ENCODE measurements at places on chromosomes 7 and 10.

GRCh38 chr10:117367718-117368117, 7.5 kb downstream of the PDZD8 start:
- no peak for DNase-seq

GRCh38 chr10:7611909-7612308, 54.9 kb downstream of the ITIH5 start:
- no peak for DNase-seq

DNA sequence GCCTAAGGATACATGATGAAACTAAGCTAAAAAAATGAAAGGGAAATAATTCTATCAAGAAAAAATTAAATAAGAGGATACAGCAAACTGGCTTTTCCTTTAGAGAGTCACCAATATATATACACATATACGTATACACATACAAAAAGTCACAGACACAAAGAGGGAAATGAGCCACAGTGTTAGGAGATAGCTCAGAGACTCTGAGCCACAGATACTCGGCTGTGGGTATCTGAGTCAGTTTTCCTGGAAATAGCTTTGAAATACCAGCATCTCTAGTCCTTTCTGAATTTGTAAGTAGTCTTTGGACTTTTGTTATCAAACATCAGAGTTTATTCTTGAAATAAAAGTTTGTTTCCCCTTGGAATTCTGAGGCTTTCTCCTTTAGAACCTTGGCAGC, 111.8 kb downstream of the TBXAS1 start:
- no peak for DNase-seq

GRCh38 chr7:115763347-115763746, 267.2 kb downstream of the TFEC start:
- no peak for DNase-seq

DNA sequence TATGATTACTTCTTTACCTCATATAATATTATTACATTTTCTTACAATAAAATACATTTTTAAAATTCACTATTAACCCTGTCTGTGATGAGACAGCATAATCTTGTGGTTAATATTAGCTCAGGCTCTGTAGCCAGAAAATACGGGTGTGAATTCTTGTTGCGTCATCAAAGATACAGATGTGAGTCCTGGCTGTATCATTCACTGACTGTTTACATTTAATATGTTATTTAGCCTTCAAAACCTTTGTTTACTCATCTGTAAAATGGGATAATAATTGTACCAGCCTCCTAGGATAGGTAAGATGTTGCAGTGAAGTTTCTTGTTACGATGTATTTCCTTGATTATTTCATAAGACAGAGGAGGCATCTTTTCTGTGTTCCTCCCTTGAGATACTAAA, 184.7 kb upstream of the PRPS1L1 start:
- DNase-seq: no peak

DNA sequence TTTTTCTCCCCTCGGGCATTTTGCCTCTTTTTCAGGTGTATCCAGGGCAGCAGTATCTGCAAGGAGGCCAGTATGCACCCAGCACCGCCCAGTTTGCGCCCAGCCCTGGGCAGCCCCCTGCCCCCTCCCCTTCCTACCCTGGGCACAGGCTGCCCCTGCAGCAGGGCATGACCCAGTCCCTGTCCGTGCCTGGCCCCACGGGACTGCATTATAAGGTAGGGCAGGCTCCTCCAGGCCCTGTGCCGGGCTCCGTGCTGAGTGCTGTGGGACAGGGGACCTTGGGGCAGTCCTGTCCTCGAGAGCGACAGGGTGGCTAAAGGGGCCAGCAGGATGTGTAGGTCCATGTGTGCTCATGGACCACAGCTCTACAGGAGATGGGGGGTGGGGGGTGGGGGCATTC, 10.6 kb downstream of the ZMIZ2 start:
- DNase-seq: no peak

- no peak for DNase-seq
These were observed 146.2 kb downstream of the ICA1 start for GRCh38 chr7:8115547-8116402.

DNA sequence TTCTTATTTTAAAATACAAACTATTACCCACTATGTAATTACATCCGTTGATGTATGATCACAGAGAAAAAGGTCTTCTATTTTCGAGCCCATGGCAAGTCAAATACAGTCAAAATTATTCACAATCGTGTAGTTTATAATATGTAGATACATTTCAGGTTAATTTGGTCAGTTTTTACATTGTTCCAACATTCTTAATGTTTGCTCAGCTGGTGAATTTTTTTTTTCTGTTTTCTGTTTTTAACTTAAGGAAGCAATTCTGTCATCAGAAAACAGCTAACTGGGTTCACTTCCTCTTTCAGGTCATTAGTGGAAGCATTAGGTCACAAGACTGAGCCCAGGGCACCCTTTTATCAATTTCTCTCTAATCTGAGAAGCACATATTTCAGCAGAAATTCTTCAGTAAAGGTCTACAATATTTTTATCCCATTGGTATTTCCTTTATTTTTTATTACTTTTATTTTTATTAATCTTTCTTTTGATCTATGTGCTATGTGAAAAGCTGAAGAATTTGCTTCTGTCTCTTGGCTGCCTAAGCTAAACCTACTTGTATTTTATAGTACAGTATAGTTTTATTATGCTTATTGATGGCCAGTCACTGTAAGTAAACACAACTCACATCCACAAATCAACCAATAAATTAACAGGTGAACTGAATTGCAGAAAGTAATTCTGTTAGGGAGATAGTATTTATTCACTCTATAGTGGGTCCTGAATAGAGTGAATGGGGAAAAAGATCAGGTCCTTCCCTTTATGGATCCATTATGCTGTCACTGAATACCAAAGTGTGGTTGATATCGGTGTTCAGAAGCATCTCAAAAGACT, 84.6 kb downstream of the ICA1 start:
- DNase-seq: no peak

GRCh38 chr10:22612318-22612717, 102.1 kb downstream of the PIP4K2A start:
- no peak for DNase-seq

- DNase-seq: no peak
These were observed 115.0 kb downstream of the SND1 start for GRCh38 chr7:127766831-127767459.

- no peak for DNase-seq
These were observed 59.0 kb downstream of the PRR15 start for GRCh38 chr7:29622335-29623265.

GRCh38 chr7:90879924-90880323, 283.8 kb downstream of the CDK14 start:
- no peak for DNase-seq

DNA sequence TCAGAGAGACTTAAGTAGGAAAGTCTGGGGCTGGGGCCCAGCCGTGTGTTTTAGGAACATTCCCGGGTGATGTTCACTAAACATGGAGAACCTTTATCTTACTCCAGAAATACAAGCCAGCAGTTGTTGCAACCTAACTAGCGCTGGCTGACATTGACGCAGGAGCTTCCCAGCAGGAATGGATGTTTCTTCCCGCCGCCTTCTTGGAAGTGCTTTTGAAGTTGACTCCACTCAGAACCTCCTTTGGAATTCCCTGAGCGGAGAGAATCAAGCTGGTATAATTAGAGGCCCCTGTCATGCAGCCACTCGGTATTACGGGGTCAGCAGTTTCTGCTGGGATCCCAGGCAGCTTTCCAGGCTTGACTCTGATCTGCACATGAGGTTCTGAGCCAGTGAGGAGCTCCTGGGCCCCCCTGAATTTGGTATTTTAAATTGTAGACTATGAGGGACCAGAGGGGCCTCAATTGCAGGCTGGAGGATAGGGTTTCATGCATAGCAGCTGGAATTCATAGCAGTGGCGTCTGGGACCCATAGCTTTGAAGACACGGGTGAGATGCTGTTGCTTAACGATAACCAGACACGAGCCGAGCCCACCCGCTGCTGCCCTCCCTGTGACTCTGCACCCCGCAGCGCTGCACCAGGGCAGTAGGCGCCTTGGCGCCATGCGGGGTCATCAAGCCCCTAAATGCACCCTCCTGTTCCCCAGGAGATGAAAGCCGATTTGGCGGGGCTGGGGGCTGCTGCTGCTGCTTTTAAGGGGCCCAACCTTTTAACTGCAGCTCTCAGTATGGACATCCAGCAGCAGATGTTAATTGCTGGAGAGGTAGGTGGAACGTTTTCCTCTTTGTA, 61.8 kb downstream of the EEPD1 start:
- no peak for DNase-seq

- no peak for DNase-seq
These were observed 126.6 kb downstream of the CUX1 start for GRCh38 chr7:101943889-101944600.

- DNase-seq: no peak
These were observed 288.3 kb downstream of the AHR start for GRCh38 chr7:17586711-17587110.

DNA sequence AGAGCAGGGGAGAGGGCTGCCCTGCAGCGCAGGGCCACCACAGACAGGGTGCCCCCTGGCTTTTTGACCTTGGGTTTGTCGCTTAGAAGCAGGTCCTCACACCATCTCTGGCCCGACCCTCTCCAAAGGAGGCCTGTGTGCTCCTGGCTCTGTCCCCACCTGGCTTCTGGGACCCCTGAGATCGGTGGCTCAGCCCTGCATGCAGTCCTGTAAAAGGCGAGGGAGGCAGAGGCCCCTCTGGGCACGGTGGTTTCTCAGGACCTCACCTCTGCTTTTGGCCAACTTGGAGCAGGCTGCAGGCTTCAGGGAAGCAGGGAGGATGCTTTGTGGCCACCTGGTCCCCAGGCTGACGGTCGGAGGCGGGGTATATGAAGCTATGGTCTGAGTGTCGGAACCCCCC, 21.4 kb downstream of the WDR86 start:
- no peak for DNase-seq

DNA sequence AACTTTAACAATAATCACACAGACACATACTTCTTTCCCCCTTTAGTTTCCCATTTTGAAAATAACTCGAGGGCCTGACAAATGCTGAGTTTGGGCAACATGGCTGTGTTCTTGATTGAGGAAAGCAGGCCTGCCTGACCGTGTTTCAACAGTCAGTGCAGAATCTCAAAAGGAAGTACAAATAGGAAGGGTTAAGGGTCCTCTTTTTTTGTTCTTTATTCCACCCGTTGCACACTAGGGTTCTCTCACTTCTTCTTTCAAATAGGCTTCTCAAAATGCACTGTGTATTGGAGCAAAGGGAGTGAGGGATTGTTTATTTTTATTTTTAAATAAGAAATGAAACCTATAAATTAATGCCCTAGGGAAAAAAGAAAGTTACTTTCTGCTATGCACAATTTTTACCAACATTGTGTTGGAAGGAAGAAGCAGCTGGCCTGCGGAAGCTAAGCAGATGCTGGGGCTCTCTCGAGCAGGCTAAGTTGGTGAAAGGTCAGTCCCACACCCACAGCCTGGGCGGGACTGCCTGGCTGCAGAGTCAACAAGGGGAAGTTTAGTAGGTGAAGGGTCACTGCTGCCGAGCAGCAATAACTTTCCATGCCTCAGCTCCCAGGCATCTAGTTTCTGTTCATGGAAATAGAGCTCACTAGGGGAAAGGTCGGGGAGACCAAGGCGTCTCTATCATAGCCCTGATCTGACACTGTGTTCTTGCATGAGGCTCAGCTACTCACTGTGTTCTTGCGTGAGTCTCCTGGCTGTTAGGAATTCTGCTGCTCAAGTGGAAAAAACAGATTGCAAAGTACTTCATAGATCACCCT, 12.2 kb upstream of the PDK4 start:
- no peak for DNase-seq

- DNase-seq: no peak
These were observed 41.5 kb downstream of the MINPP1 start for GRCh38 chr10:87546210-87546609.

GRCh38 chr7:77788327-77788902, 9.8 kb downstream of the TMEM60 start:
- DNase-seq: no peak

- DNase-seq: no peak
These were observed 40.4 kb downstream of the TAC1 start for GRCh38 chr7:97772045-97772901.

- DNase-seq: no peak
These were observed 104.6 kb upstream of the GDF10 start for GRCh38 chr10:47195274-47195885.

DNA sequence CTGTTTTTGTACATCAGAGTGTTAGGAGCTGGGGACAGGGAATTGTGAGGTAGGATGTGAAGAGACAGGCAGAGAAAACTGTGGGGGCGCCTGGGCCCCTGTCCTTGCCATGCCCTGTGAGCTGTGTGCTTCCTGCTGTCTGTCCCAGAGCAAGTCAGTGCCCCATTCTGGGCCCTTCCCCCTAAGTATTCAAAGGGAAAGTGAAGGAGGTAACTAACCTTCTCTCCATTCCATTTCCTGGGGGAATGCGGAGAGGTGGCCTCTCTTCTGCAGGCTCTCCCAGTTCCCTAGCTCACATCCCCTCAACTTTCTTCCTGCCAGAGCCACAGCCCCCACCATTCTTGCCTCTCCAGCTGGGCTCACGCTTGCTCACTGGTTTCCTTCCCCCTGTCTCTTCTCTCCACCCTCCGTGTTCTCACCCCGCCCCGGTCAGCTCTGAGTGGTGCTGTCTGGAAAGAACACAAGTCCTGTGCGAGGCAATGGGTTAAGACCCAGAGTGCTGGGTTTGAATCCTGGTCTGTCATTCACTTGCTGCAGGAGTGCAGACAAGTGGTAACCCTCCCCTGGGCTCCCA, 9.7 kb upstream of the VSIR start:
- DNase-seq: no peak

- no peak for DNase-seq
These were observed 20.8 kb upstream of the CDK1 start for GRCh38 chr10:60757420-60757895.

DNA sequence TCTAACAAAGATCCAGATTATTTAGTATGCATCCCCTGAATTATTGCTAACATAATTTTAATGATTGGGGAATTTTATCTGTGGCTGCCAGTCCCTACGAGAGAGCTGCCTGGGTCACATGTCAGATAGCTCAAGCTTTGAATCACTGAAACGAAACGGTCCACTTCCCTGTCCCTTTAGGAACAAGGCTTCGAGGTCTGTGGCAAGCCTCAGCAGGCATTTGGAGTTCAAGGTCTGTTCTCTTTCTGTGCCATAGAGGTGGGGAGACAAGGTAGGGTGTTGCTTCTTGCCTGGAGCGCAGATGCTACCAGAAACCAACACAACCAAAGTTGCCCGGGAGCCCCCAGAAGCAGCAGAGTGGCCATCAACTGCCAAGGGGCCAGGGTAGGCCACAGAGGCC, 13.9 kb upstream of the SH2D4B start:
- DNase-seq: no peak

DNA sequence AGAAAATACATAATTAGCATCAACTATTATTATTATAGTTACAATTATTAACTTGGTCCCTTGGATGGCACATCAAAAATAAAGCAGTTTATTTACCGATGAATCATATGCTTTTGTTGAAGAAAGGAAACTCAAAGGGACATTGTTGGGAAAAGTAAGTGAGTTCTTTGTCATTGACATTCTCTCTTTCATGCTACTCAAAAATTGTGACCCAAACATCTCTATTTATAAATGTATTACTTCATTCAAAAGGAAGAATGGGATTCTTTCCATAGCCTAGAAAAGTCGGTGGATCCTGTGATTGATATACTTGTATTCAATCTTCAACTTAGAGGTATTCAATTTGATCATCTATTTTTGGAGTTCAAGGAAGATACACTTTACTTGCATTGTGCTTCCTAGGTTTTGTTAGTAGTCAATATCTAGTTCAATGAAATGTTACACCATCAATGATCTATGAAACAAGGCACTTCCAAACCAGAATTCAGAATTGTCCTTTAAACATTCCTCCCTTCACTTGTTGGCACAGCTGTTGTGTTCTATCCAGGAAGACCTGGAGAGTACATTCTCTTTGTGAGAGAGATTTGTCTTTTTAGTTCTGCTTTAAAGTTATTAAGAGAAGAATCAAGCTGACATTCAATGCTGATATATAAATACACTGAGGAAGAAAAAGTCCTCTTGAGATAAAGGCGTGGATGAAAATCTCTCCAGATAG, 235.2 kb downstream of the TMEM26 start:
- DNase-seq: no peak

GRCh38 chr10:84593506-84593905, 265.1 kb downstream of the CCSER2 start:
- no peak for DNase-seq

All from activated T-cell treated with anti-CD3 and anti-CD28 coated beads for 4 hours (primary cell).